Thoracic aorta (tissue), 2 donors: ENCODE measurements at places on chromosomes 3 and 15.

DNA sequence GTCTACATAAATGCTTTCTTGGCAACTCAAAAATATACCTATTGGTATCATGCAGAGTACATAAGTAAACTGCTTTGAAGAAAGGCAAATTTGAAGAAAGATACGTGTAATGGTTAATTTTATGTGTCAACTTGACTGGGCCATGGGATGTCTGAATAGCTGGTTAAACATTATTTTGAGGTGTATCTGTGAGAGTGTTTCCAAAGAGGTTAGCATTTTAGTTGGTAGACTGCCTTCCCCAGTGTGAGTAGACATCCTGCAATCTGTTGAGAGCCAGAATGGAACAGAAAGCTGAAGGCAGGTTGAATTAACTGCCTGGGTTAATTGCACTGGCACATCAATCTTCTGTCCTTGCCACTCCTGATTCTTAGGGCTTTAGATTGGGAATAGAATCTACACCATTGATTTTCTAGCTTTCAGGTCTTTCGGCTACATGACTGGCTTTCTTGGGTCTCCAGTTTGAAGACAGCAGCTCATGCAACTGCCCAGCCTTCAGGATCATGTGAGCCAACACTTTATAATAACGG is 98.3 kb downstream of the CMSS1 start:
- no peak for DNase-seq

- no peak for DNase-seq
Observed at GRCh38 chr3:36525115-36525801, 145.0 kb downstream of the STAC start.

DNA sequence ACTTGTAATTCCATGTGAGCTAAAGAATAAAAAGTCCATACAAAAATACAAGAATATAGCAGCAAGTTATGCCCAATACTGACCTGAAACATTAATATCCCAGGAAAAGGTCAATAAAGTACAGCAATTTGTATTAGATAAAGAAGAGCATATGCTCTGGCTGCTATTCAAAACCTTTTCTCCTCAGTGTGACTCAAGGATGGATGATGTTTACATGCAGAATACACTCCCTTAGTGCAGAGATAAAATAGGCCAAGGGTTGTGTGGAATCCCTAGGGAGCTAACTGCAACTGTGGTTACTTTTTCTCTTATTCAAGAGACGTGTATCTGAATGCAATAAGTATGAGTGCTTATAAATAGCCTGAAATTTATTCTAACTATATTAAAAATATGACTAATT is 78.7 kb downstream of the SLC9A9 start:
- no peak for DNase-seq

GRCh38 chr3:42345811-42346210 is 64.6 kb downstream of the LYZL4 start:
- no peak for DNase-seq
